ENCODE measurements at places on chromosomes 2 and 18. TPM values are rescaled to one million over a fixed set of nuclear protein-coding genes. Genes with fewer than 3 reads are reported as not detected.

Gene FN1
- total RNA-seq = 36,331 TPM

- DNase-seq = peak; percentile 61
These were observed 2.1 kb downstream of the HK2 start for GRCh38 chr2:74835831-74836674.

Gene LRRTM1
- total RNA-seq = not detected

DNA sequence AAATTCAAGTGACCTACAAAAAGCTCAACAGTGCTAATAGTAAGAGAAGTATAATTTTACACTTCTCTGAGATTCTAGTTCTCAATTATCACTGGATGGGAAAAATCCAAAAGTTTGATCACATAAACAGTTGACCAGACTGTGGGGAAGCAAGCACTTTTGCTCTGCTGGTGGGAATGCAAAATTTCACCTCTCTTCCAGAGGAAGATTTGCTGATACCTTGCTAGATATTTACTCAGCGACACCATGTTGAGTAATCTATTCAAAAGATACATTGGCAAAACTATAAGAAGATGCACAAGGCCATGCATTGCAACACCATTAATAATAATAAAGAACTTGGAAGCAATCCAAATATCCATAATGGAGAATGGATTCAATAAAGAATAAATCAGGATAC, 204.4 kb downstream of the MREG start:
- DNase-seq = no peak

DNA sequence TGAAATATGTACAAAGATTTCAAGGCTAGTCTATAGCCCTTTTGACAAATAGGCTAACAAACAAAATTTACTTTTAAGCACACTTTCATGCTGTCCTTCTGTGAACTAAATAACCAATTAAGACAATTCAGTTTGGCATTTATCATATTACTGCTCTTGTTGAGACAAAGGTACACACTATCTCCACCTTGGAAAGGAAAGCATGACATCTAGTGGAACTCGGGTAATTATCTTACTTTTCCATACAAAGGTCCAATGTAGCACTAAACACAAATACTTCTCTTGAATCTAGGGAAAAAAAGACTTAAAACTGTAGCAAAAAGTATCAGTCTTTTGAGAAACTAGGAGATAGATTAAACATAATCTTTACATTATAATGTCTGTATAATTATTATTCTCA, 125.0 kb upstream of the CD226 start:
- DNase-seq = peak; percentile 16
